ENCODE measurements at places on chromosomes 1 and 21.

GRCh38 chr1:87575528-87575927 lies 246.8 kb downstream of the LMO4 start:
- no peak for DNase-seq

- DNase-seq: no peak
Observed at GRCh38 chr1:73784026-73784425, 413.9 kb downstream of the LRRIQ3 start.

- DNase-seq: no peak
Observed at GRCh38 chr21:38916214-38916964, 110.7 kb downstream of the ETS2 start.

- no peak for DNase-seq
Observed at GRCh38 chr1:204726478-204726877, 40.9 kb upstream of the LRRN2 start.

Measured in smooth muscle cell of the brain vasculature (primary cell).